Spinal cord (tissue), 10 donors: ENCODE measurements at places on chromosomes 16 and 17. TPM values are rescaled to one million over a fixed set of nuclear protein-coding genes. Genes with fewer than 3 reads are reported as not detected.
A peak's percentile ranks its signal among the peaks of the same experiment; 100 is the strongest.

GRAP gene
- 3.7 TPM for total RNA-seq

KAT2A gene
- 30.5 TPM for total RNA-seq

RGS9 gene
- total RNA-seq, result 19.1 TPM

- peaks cover 2% of the 10 kb centered on the region for H3K36me3 ChIP-seq
- H3K27ac ChIP-seq, result no peak overlapping the region
- H3K4me1 ChIP-seq, result peaks cover 6% of the 10 kb centered on the region
- peaks cover 16% of the 10 kb centered on the region for H3K27me3 ChIP-seq
- H3K4me3 ChIP-seq, result no peak overlapping the region
- DNase-seq, result no peak
Measured at GRCh38 chr17:81655378-81656117, 794 bp downstream of the PDE6G start.

DNA sequence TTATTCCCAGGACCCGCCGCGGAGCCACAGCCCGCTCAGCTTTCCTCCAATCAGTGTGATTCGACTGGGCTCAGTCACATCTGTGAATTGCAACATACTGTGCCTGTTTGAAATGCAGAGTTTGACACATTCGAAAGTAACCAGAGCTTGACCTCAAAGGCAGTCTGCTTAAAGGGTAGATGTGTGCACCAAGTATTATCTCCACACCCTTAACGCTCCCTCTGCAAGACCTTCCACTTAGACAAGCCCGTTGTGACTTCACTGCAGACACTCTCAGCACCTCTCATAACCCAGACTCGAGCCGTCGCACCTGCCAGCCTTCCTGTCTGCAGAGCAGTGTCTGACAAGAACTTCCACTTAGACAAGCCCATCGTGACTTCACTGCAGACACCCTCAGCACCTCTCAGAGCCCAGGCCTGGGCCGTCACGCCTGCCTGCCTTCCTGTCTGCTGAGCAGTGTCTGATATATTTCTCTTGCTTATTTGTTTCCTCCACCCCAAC lies 3.7 kb downstream of the KLHDC4 start:
- no peaks in the 10 kb centered on the region for H3K27me3 ChIP-seq
- H3K4me1 ChIP-seq, result peaks cover 23% of the 10 kb centered on the region
- H3K27ac ChIP-seq, result no peak overlapping the region
- no peak for DNase-seq
- H3K36me3 ChIP-seq, result peaks cover 47% of the 10 kb centered on the region

DNA sequence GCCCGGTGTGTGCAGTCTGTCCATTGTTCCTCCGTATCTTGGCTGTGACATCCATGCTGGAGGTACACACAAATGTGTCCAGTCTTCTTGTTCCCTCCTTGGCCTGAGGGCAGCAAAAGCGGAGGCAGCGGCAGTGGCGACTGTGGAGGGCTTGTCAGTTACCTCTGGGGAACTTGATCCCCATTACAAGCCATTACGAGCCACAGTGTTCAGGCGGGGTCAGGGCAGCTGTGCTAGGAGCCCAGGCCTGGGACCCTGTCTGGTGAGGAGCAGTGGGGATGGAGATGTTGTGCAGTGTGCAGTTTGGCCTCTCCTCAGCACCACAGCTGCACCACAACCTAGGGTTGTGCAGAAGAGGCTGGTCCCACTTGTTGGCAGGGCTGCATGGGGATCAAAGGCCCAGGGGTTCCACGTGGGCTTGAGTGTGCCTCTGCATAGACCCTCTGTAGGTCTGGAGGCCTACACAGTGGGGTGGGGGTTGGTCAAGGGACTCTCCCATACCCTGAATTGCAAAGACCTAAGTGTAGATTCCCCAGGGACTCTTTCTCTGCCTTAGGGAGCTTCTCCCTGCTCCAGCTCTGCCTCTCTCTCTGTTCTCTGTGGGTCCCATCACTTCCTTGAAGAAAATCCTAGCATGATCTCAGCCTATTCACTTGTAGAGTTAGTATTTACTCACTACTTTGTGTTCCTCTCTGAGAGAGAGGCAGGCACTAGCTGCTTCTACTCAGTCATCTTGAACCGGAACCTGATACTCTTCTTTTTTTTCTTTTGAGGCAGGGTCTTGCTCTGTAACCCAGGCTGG lies 58.8 kb downstream of the SLFN11 start:
- DNase-seq, result no peak
- H3K4me1 ChIP-seq, result peaks cover 18% of the 10 kb centered on the region
- H3K27ac ChIP-seq, result no peak overlapping the region
- peaks cover 21% of the 10 kb centered on the region for H3K27me3 ChIP-seq
- no peak overlapping the region for H3K4me3 ChIP-seq

DNA sequence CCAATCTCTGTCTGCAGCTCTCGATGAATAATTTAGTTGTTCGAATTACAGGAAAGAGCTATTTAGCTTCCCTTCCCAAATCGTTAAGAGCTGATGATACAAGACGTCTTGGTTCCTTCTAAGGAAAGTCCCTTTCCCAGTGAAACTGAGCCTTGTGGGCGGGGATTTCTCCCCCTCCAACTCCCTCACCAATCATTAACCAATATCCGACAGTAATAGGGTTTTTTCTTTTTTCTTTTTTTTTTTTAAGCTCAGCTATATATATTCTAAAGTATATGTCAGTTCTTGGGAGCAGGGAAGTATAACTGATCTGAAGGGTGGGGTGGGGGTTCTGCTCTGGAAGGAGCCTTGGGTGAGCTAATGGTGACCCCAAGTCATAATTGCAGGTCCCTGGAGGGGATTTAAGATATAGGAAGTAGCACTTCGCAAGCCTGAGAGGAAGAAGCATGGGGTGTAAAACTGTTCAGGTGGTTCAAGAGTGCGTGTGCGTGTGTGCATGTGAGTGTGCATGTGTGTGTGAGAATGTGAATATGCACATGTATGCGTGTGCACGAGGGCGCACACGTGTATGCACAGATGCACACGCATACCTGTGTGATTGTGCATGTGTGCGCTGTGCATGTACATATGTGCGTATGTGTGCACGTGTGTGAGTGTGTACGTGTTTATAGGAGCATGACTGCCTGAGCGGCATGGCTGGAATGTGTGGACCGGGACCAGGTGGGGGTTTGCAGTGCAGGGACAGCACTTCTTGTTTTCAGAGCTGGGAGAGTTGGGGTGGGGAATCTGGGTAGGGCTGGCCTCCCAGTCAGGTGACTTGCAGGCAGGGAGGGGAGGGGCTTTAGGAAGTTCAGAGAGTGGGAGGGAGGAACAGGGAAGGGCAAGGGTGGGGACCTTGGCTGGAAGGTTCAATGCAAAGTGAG lies 42.7 kb downstream of the SOCS3 start:
- H3K27me3 ChIP-seq, result peaks cover 33% of the 10 kb centered on the region
- DNase-seq, result no peak
- H3K4me1 ChIP-seq, result peaks cover 31% of the 10 kb centered on the region
- peak overlapping the region; percentile 69 for H3K27ac ChIP-seq
- H3K4me3 ChIP-seq, result no peak overlapping the region

- H3K27ac ChIP-seq, result peak overlapping the region; percentile 25
- H3K27me3 ChIP-seq, result no peaks in the 10 kb centered on the region
- H3K36me3 ChIP-seq, result peaks cover 13% of the 10 kb centered on the region
- peaks cover 45% of the 10 kb centered on the region for H3K4me1 ChIP-seq
- DNase-seq, result no peak
- H3K4me3 ChIP-seq, result peak overlapping the region; percentile 73
Measured at GRCh38 chr16:28292731-28293600, 641 bp downstream of the SBK1 start.

DNA sequence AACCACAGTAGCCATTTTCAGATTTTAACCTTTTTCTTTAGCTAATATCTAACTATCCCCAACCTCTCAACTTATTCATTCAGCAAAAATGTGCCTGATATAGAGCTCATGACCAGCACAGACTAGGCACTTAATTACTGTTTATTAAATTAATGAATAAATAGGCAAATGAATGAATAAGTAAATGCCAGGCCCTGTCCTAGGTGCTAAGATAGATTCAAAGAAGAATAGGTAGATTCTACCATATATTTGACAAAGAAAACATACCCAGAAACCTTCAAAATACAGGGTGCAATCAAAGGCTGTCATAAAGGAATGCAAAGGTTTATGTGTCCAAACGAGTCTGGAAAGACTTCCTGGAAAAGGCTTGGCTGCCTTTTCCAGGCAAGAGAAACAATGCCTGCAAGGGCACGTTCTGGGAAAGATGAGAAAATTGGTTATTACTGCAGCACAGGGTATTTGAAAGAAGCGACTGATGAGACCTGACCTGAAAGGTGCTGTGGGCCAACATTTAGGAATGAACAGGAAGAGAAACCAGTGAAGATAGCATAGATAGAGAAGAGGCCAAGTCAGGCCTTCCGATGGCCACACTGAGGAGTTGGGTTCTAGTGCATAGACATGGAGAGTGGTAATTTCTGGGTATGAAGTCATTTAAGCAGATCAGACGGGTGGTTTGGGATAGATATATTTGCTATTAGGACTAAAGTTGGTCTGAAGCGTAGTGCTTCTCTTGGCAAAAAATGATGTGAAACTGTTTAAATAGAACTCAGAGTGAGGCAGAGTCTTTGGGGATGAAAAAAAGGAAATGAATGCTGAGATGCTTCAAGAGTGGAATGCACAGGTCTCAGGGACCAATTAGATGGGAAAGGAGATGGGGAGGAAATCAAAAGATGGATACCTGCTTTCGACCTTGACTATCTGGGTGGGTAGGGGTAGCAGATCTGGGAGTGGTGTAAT lies 11.4 kb upstream of the CCL2 start:
- H3K36me3 ChIP-seq, result no peaks in the 10 kb centered on the region
- no peak overlapping the region for H3K4me3 ChIP-seq
- H3K27me3 ChIP-seq, result no peaks in the 10 kb centered on the region
- peaks cover 5% of the 10 kb centered on the region for H3K4me1 ChIP-seq
- H3K27ac ChIP-seq, result no peak overlapping the region

DNA sequence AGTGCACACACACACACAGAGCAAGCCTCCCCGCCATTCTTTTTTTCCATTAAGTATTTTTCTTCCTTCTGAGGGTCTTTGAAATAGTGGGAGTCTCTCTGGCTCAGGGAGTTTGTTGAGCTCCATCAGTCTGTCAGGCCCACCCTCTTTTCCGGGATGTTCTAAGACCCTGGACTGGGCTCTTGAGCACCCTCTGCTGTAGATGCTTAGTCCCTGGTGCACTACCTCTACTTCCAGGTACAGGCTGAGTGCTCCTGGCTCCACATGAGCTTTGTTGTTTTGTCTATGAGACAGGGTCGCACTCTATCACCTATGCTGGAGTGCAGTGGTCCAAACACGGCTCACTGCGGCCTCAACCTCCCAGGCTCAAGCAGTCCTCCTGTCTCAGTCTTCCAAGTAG lies 20.7 kb downstream of the LIMD2 start:
- H3K27me3 ChIP-seq, result no peaks in the 10 kb centered on the region
- H3K27ac ChIP-seq, result no peak overlapping the region
- H3K4me1 ChIP-seq, result peaks cover 26% of the 10 kb centered on the region
- no peak overlapping the region for H3K4me3 ChIP-seq
- H3K36me3 ChIP-seq, result peaks cover 19% of the 10 kb centered on the region

DNA sequence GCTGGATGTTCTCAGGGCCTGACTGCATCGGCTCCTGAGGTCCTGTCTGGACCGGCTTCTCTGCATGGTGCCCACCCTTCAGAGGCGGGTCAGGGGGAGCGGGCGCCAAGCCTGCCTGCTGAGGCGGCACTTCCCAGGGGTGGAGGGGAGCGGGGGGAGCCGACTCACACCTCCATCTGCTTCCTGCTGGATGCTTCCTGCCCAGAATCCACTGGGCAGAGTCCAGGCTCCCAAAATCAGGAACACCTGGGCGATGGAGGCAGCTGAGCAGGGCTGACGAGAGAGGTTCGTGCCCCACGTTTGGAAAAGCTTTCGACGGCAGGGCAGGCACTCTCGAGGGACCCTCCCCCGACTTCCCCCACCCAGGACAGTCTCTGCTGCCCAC lies 42.2 kb downstream of the TIMM22 start:
- peak overlapping the region; percentile 86 for H3K27ac ChIP-seq
- H3K4me1 ChIP-seq, result peaks cover 57% of the 10 kb centered on the region
- no peak overlapping the region for H3K4me3 ChIP-seq

GRCh38 chr17:28744104-28744971 lies 527 bp downstream of the TRAF4 start:
- no peaks in the 10 kb centered on the region for H3K27me3 ChIP-seq
- peak; percentile 68 for DNase-seq
- H3K27ac ChIP-seq, result peak overlapping the region; percentile 99
- H3K36me3 ChIP-seq, result peaks cover 48% of the 10 kb centered on the region

DNA sequence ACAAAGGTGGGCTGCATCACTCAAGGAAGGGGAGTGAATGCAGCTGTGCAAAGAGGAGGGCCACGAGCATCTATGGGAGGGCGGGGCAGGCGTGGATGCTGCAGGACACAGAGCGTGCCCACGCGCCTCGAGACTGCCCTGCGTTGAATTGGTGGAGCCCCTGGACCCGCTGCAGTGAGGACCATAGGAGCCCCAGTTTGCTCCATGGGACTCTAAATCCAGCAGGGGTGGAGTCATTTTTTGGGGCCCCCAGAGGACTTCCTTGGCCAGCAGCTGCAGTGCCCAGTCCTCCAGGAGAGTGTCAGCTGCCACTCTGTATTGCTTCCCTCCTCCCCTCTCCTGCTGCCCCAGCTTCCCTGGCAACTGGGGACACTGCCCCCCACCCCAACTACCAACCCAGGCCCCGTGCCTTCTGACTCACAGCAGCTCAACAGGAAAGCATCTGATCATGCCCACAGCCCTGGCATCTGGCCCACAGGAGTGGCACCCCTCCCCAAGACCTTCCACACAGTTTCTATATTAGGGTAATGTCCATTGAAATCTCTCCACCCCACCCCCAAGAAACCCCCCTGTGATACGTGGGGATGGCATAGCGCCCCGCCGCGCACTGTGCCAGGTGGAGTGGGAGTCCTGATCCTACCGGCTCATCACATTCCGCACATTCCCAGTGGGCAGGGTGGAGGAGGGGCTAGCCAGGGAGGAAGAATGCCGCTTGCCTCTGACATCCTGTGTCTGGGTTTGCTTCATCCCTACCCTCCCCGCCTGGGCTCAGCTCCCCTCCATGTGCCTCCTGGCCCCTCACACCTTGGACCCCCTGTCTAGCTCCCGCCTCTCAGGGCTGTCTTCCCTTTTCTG lies 27.8 kb upstream of the ITGA3 start:
- H3K4me3 ChIP-seq, result no peak overlapping the region
- no peak overlapping the region for H3K27ac ChIP-seq
- peaks cover 18% of the 10 kb centered on the region for H3K4me1 ChIP-seq
- peaks cover 14% of the 10 kb centered on the region for H3K27me3 ChIP-seq
- DNase-seq, result no peak

- H3K4me3 ChIP-seq, result no peak overlapping the region
- no peaks in the 10 kb centered on the region for H3K4me1 ChIP-seq
- H3K27ac ChIP-seq, result no peak overlapping the region
- H3K36me3 ChIP-seq, result no peaks in the 10 kb centered on the region
- no peaks in the 10 kb centered on the region for H3K27me3 ChIP-seq
Measured at GRCh38 chr17:70276906-70277305, 107.6 kb downstream of the KCNJ2 start.

- H3K27ac ChIP-seq, result no peak within 1 kb of the TSS
- H3K4me1 ChIP-seq, result peaks cover 34% of the 10 kb centered on the region
- peaks cover 19% of the 10 kb centered on the region for H3K27me3 ChIP-seq
- peak; percentile 45 for DNase-seq
Measured at GRCh38 chr17:35752945-35753764, at the start of gene GAS2L2. TSS of gene GAS2L2 (minus strand) at chr17:35753239. CDS start at chr17:35752850, 389 bp downstream.
